ENCODE measurements at places on chromosomes 7 and 10. TPM values are rescaled to one million over a fixed set of nuclear protein-coding genes. Genes with fewer than 3 reads are reported as not detected.

GRCh38 chr7:16934722-16935340 lies 53.0 kb upstream of the AGR3 start:
- DNase-seq, result no peak

- no peak for DNase-seq
Measured at GRCh38 chr7:121286186-121286585, 42.6 kb upstream of the WNT16 start.

GRCh38 chr10:55233505-55233904 lies 432.5 kb upstream of the PCDH15 start:
- no peak for DNase-seq

DNA sequence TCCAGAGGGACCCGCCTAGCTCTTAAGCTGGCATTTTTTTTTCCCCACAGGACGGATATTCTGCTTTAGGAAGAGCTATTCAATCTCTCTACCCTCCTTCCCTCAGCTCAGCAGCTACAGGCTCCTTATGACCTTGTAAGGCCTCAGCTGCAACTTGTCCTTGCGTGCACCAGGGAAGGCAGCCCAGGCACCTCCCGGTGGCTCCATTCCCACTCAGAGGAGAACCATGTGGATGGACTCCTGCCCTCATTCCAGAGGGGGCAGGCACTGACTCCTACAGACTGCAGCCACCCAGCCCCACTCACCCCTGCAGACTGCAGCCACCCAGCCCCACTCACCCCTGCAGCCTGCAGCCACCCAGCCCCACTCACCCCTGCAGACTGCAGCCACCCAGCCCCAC lies 73.7 kb downstream of the ITIH5 start:
- DNase-seq, result no peak

DNA sequence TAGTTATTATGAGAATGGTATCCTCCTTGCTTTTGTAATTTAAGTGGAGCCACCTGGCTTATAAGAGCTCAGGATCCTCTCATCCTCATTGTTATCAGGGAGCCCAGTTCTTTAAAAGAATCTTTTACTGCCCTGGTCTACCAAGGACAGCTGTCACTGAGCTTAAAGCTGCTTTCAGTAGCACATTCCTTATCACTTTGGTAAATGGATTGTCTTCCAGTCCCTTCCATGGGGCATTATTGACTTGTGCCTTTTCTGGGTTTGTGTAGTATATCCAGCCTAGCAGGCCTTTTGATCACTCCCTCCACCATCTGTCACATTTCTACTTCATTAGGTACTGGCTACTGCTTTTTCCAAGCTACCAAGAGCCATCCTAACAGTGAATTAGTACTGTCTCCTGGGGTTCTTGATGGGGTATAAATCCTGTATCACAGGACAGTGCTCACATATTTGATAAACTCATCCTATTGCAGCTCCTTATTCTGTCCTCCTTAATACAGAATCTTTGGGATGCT lies 208.9 kb downstream of the TMEM26 start:
- no peak for DNase-seq

Gene CYP2W1
- not detected for polyA plus RNA-seq

DNA sequence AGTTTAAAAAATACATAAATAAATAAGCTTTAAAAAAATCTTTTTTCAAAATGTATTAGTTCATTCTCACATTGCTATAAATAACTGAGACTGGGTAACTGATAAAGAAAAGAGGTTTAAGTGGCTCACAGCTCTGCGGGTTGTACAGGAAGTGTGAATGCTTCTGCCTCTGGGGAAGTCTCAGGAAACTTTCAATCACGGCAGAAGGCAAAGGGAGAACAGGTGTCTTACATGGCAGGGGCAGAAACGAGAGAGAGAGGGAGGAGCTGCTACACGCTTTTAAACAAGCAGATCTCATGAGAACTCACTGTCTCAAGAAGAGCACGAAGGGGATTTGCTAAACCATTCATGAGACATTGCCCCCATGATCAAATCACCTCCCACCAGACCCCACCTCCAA lies 114.6 kb downstream of the DNAJC1 start:
- no peak for DNase-seq

DNA sequence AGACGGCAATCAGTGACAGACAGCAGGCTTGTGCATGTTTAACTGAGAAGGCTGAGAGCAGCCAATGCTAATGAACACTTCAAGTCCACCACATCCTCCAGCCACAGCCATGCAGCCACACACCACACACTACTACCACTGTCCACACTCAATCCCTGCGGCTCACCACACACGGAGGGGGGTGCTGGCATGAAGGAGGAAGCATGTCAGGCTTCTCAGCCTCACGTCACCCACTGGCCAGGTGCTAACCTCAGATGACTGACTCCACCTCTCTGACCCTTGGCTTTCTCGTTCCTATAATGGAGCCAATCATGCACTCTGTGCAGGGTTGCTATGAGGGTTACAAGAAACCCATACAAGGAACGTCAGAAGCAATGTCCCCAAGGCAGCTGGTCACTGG lies 165.4 kb upstream of the RNF32 start:
- no peak for DNase-seq

- no peak for DNase-seq
Measured at GRCh38 chr7:157881048-157881771, 544.4 kb downstream of the DNAJB6 start.

- no peak for DNase-seq
Measured at GRCh38 chr7:129610709-129611245, 743 bp upstream of the NRF1 start.

Gene MKX
- not detected for polyA plus RNA-seq

GRCh38 chr7:101575168-101575567 lies 53.9 kb downstream of the MYL10 start:
- DNase-seq, result no peak

DNA sequence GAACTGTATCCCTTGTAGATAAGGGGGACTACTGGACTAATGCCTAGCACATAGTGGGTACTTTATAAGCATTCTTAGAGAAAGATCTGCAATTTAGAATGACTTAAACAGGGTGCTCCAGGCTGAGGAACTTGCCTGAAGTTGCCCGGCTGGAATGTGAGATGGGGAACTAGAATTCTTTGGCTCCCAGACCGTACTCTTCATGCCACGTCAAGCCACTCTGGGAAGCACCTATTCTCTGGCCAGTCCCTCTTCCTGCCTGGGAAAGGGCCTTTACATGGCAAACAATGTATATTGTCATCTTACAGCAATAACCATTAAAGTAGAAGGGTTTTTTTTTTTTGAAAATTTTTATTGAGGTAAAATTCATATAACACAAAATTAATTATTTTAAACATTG lies 34.5 kb downstream of the ATXN7L1 start:
- DNase-seq, result no peak

- DNase-seq, result no peak
Measured at GRCh38 chr10:126119599-126119998, 223.2 kb downstream of the FANK1 start.

DNA sequence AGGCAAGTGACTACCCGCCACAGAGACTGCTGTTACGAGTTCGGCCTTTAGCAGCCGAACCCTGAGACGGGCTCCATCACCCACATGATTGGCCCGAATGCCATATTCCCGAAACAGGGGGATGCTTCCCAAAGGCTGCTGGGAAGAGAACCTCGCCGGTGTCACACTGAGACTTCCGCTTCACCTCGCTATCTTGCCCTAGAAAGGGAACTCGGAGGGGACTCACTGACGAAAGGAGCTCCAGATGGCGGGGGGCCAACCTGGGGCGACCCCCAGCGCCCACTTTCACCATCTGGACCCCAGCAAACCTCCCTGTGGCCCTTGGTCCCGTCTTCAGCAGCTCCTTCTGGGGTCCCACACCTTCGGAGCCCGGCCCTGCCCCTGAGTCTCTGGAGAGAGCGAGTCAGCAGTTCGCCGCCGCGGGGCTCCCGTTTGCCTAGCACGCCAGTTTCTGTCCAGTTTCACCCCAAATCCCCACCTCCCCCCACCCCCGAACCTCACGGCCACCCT lies 529 bp downstream of the HPS1 start:
- peak; percentile 36 for DNase-seq

Gene OR2A7
- polyA plus RNA-seq, result not detected

DNA sequence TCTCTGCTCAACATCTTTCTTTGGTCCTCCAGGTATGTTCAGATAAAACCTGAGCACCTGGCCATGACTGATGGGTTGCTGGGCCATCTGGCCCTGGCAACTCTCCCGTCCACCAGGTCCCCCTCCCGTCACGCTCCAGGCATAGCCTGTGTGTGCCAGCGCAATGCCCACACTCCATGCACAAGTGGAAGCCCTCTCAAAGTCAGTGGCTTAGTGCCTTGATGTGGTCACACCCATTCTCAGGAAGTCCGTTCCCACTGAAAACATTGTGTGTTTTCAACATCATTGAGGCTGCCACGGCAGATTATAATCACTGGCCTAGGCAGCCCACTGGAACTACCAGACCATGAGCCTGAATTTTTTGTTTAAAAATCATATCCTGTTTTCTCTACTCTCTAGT lies 170.6 kb upstream of the LANCL2 start:
- DNase-seq, result no peak

DNA sequence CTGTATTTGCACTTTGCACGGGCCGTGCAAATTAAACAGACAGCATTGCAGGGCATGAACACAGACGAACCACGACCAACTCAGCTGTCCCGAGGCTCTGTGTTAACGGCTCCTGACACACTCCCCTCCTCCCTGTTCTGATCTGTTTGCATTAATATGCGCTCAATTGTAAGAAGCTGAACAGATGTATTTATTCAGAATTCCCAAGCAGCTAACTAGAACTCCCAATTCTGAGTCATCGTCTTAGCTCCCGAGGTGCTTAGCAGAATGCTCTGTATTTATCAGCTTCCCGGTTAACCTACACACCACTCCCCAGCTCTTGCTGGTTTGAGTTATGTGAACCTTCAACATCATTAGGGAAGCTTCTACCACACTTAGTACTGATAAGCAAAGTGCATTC lies 286.4 kb downstream of the PTPRN2 start:
- no peak for DNase-seq

DNA sequence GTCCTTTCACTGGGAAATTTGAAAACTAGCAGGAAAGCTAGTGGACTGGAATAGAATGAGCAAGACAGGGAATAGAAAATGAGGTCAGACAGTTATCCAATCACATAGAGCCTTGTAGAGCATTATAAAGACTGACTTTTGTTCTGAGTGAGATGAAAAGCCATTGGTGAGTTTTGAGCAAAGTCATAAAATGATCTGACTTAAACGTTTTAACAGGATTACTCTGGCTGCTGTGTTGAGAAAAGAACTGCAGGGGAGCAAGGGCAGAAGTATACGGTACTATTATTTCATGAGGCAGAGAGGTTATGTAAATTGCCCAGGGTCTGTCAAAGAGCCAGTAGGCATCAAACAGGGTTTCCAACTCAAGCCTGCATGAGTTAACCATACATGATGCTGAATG lies 393.4 kb downstream of the TFEC start:
- DNase-seq, result no peak

DNA sequence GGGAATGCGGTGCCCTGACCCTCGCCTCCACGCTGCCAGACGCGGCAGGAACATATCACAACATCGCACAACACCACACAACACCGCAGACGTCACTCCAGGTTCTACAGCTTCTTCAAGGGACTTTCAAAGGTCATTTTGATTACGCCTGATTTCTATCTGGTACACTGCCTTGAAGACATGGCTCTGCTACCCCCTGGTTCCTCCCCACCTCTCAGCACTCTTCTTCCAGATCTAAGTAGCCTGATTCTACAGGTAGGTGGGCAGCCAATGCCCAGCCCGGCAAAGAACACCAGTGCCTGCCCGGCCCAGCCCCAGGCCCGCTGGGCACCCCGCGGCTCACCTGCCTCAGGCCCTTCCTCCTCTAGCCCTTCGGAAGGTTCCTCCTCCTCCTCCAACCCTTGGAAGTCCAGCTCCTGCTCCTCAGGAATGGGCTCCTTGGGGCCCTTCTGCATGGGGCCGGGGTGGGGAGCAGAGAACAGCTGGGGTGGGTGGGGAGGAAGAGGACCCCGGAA lies 8.4 kb downstream of the GIGYF1 start:
- no peak for DNase-seq

DNA sequence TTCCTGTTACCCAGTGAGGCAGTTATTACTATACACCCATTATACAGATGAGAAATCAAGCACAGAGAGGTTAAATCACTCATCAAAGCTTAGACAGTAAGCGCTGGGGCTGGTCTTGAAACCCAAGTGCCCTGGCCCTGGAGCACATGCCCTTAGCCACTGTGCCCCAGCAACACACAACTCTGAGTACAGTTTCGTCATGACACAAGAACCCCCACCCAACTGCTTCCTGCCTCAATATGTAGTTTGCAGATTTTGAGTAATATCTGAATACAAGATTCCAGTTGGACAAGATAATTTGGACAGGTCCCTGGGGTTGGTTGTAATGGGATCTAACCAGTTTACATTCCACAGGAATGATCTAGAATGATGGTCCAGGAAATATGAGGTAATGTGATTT lies 62.8 kb downstream of the SH3PXD2A start:
- DNase-seq, result no peak

- no peak for DNase-seq
Measured at GRCh38 chr10:92076722-92077121, 153.2 kb downstream of the BTAF1 start.

Gene HTRA1
- polyA plus RNA-seq, result 31.9 TPM

Gene UPK3B
- polyA plus RNA-seq, result 20.6 TPM

- DNase-seq, result no peak
Measured at GRCh38 chr10:23976275-23976674, 232.7 kb upstream of the KIAA1217 start.

GRCh38 chr7:2417981-2418481 lies 14.6 kb downstream of the CHST12 start:
- no peak for DNase-seq

DNA sequence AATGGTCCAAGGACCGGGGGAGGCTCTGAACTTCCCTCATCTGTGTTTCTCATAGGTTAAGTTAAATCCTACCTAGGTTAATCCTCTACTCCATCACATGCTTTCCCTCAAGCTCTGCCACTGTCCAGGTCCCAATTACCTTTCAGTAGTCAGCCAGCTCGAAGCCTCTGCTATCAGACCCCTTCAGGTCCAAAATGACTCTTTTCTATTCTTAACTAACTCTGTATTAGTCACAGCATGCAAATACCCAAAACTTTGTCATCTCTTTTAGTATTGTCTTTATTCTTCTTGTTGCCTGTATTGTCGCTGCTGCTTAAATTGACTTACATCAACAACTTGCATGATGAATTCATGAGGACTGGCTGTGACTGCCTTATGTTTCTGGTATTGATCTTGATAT lies 15.3 kb downstream of the PPP1R17 start:
- no peak for DNase-seq

Gene ANK3
- polyA plus RNA-seq, result 0.56 TPM

Gene CNPY1
- polyA plus RNA-seq, result not detected

GRCh38 chr7:94763268-94763667 lies 107.3 kb upstream of the SGCE start:
- no peak for DNase-seq

Gene CRYGN
- polyA plus RNA-seq, result not detected

GRCh38 chr7:146528581-146528980 lies 412.0 kb downstream of the CNTNAP2 start:
- no peak for DNase-seq

Gene GCK
- polyA plus RNA-seq, result 0.12 TPM

GRCh38 chr7:35988818-35989217 lies 164.2 kb upstream of the EEPD1 start:
- no peak for DNase-seq

GRCh38 chr10:89159761-89160160 lies 47.4 kb downstream of the CH25H start:
- no peak for DNase-seq

Gene TDRD1
- not detected for polyA plus RNA-seq

Data from A549 (cell line).